ENCODE measurements at places on chromosomes 2 and 18.

DNA sequence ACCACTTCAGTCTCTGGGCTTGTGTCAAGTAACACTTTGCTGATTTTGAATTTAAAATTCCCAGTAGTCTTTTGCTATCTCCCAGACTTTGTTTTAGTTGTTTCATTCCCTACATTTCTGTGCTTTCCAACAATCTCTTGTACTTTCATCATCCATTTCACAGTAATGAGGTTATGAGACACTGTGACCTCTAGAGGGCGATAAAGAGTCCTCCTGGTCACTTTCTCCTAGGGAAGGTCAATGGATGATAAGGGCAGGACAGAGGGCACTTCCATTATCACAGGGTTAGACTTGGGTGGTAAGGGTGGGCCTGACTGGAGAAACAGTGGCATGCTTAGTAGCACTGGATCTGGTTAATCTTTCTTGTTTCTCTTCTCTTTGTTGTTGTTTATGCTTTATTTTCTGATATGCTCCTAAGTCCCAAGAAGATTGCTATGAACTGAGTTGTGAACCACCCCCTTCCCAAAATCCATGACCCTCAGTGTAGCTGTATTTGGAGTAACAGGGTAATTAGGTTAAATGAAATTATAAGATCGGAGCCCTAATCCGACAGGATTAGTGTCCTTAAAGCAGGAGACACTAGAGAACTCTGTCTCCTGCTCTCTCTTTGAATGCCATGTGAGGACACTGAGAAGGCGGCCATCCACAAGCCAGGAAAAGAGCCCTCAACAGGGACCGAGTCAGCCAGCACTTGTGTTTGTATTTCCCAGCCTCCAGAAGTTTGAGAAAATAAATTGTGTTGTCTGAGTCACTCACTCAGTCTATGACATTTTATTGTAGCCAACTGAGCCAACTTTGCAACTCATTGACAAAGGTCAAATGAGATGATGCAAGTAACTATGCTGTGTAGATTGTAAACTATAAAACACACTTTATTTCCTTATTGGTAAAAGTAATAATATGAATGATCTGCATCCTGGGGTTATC lies 779.2 kb downstream of the CNTNAP5 start:
- no peak for DNase-seq
- no peaks in the 10 kb centered on the region for H3K4me1 ChIP-seq
- H3K27me3 ChIP-seq: no peaks in the 10 kb centered on the region
- H3K36me3 ChIP-seq: no peaks in the 10 kb centered on the region

DNA sequence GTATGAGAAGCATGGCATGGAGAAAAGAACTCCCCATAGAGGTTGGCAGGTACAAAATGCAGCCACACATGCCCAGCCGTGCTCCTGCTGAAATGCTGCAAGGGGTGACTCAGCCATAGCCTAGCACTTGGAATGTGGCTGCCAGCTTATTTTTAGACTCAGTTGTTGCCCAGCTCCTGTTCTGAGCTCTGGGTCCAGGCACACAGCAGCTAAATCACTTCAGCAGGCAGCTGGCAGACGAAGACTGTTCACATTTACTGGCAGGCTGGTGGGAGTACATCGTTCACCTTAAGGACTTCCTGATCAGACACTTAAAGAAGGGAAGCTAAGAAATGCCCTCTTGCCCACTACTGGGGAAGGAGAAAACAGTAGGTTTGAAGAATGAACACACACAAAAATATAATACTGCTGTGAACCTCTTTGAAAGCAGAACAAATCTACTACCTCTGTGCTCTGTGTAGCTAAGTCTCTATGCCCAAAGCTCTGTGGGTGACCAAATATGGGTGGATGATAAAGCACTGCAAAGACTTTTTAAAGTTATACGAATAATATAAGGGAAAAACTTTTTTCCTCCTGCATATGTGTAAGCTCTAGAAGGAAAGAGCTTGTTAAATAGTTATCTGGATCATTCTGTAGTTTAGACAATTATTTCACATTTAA lies 146.1 kb downstream of the LNPK start:
- no peaks in the 10 kb centered on the region for H3K4me1 ChIP-seq
- no peak overlapping the region for H3K27ac ChIP-seq
- H3K27me3 ChIP-seq: no peaks in the 10 kb centered on the region
- no peaks in the 10 kb centered on the region for H3K36me3 ChIP-seq
- no peak overlapping the region for H3K4me3 ChIP-seq

- no peak overlapping the region for H3K4me3 ChIP-seq
- no peak for DNase-seq
- H3K27me3 ChIP-seq: no peaks in the 10 kb centered on the region
- no peak overlapping the region for H3K27ac ChIP-seq
- no peaks in the 10 kb centered on the region for H3K36me3 ChIP-seq
These were observed 277.3 kb downstream of the AGAP1 start for GRCh38 chr2:235770909-235771820.

DNA sequence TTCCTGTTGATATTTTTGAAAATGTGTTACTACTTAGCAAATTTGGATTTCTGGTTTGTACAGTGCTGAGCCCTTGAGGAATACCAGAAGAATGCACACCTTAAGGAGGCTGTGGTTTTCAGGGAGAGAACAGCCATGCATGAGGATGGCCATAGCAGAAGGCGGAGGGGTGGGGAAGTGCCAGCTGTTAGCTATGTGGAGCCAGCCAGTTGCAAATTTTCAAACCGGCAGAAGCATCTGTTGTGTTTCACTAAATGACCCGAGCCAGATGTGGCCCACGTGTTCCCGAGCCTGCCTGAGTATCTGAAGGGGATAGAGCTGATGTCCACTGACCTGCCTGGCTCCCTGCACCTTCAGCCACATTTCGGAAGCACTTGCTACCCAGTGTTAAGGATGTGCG lies 16.4 kb upstream of the RBM44 start:
- H3K4me3 ChIP-seq: no peak overlapping the region
- no peaks in the 10 kb centered on the region for H3K27me3 ChIP-seq
- H3K27ac ChIP-seq: no peak overlapping the region
- no peak for DNase-seq
- no peaks in the 10 kb centered on the region for H3K4me1 ChIP-seq

DNA sequence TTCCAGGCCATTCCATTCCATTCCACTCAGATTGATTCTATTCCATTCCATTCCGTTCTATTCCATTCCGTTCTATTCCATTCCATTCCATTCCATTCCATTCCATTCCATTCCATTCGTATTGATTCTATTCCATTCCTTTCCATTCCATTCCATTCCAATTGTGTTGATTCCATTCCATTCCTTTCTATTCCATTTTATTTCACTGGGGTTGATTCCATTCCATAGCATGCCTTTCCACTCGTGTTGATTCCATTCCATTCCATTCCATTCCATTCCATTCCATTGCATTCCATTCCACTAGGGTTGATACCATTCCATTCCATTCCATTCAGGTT lies 1142.3 kb downstream of the RPIA start:
- H3K4me3 ChIP-seq: no peak overlapping the region
- DNase-seq: no peak
- H3K27ac ChIP-seq: no peak overlapping the region
- H3K36me3 ChIP-seq: no peaks in the 10 kb centered on the region
- no peaks in the 10 kb centered on the region for H3K27me3 ChIP-seq

DNA sequence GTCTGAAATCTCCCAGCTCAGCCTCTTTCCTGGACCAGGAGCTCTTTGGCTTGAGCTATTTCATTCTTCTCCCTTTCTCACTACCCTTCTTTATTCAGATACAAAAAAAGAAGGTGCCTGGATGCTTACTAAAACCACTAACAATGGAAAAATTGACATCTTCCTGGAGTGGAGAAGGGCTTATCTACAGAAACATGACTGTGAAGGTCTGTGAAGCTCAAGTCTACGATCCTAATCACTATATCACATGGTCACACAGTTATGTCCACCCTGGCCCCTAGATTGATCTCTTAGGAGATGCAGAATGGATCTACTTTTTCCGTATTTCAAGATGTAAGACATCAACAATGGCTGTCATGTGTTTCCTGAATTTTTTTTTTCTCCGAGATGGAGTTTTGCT lies 5.7 kb upstream of the KRCC1 start:
- no peak overlapping the region for H3K4me3 ChIP-seq
- no peak overlapping the region for H3K27ac ChIP-seq
- no peaks in the 10 kb centered on the region for H3K36me3 ChIP-seq
- H3K4me1 ChIP-seq: peaks cover under 1% of the 10 kb centered on the region

- no peaks in the 10 kb centered on the region for H3K27me3 ChIP-seq
- no peak overlapping the region for H3K4me3 ChIP-seq
- no peak overlapping the region for H3K27ac ChIP-seq
- no peaks in the 10 kb centered on the region for H3K36me3 ChIP-seq
- no peak for DNase-seq
These were observed 197.5 kb upstream of the CHAC2 start for GRCh38 chr2:53569957-53570727.

DNA sequence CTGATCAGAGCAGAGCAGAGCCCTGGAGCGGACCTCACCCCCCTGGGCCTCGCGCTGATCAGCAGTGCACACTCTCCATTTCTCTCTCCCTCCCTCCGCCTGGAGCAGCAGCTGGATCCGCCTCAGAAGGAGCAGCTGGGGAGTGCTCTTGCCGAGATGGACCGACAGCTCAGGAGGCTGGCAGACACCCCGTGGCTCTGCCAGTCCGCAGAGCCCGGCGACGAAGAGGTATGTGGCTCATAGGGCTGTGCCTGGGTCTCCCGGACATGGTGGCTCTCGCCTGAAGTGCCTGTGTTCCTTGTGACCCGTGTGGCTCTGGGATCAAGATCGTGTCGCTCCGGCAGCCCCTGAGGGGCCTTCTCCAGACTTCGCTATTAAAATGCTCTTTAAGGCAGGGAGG lies 102.5 kb downstream of the USP40 start:
- no peaks in the 10 kb centered on the region for H3K27me3 ChIP-seq
- no peak overlapping the region for H3K4me3 ChIP-seq
- H3K27ac ChIP-seq: no peak overlapping the region

DNA sequence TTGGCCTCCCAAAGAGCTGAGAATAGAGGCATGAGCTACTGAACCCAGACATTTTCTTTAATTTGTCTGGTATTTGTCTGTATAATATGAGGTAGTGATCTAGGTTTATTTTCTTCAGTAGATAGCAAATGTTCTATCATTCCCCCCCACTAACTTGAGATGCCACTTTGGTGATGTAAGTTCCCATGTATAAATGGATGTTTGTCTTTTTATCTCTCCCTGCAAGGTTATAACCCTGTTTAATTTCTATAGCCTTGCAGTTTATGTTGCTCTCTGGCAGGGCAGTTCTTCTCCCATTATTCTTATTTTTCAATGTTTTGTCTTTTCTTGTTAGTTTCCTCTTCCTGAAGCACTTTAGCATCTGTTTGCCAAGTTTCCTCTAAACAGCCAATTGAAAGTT lies 39.1 kb upstream of the MAP4K4 start:
- H3K27ac ChIP-seq: no peak overlapping the region
- H3K4me1 ChIP-seq: no peaks in the 10 kb centered on the region
- no peaks in the 10 kb centered on the region for H3K27me3 ChIP-seq

DNA sequence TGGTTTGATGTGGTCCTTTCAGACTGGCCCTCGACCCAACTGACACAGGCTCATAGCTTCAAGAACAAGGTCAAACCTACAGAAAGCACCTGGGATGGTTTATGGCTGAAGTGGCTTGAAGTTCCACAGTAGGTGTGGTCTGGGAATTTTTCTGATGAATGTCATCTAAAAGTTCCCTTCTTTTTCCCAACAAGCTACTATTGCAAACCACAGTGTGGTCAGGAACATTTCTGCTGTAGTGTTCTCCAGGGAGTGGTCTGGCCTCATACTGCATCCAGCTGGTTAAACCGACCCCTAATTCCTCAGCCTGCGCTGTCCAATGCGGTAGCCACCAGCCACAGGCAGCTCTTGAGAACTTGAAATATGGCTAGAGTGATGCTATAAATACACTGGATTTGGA lies 92.7 kb downstream of the FAM124B start:
- no peak overlapping the region for H3K4me3 ChIP-seq
- DNase-seq: no peak
- H3K4me1 ChIP-seq: no peaks in the 10 kb centered on the region
- H3K27me3 ChIP-seq: no peaks in the 10 kb centered on the region
- no peak overlapping the region for H3K27ac ChIP-seq
- H3K36me3 ChIP-seq: no peaks in the 10 kb centered on the region

All from CD4-positive, alpha-beta memory T cell (primary cell).